ENCODE measurements at places on chromosomes 7 and 10. TPM values are rescaled to one million over a fixed set of nuclear protein-coding genes. Genes with fewer than 3 reads are reported as not detected.

The TDRD1 gene
- 0.64 TPM for total RNA-seq

The CTAGE6 gene
- not detected for total RNA-seq

The NUDT13 gene
- 3.8 TPM for total RNA-seq

The AGAP6 gene
- total RNA-seq, result 11.8 TPM

The KIN gene
- total RNA-seq, result 10.6 TPM

The ORAI2 gene
- 6.8 TPM for total RNA-seq

The NPY4R gene
- 3.1 TPM for total RNA-seq

The C7orf33 gene
- total RNA-seq, result not detected

The PAPOLB gene
- not detected for total RNA-seq
